ENCODE measurements at places on chromosomes 2 and 18. TPM values are rescaled to one million over a fixed set of nuclear protein-coding genes. Genes with fewer than 3 reads are reported as not detected.

DNA sequence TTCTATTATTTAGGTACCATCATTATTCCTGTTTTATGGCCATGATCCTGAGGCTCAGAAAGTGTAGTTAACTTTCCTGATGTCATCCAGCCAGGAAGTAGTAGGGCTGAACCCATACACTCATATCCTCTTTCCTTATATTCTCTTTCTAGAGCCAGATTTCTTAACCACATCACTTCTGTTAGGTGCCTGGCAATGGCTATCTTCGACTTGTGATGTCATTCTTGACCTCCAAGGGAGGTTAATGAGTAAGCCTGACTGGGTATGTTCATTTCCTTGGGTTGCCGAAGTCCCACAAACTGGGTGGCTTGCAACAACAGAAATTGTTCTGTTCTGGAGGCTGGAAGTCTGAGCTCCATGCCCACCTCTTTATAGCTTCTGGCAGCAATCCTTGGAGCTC lies 43.4 kb downstream of the ITGB6 start:
- no peak for DNase-seq

DNA sequence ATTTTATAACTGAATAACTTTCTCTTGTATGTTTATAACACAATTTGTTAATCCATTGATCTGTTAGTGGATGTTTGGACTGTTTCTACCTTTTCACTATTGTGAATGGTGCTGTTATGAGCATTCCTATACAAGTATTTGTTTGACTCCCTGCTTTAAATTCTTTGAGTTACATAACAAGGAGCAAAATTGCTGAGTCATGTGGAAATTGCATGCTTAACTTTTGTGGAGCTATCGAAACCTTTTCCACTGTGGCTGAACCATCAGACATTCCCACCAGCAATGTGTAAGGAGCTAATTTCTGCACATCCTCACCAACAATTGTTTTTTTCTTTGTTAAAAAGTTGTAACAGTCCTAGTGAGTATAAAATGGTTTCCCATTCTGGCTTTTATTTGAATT lies 415.5 kb downstream of the CBLN2 start:
- DNase-seq: no peak

The C2orf78 gene
- not detected for total RNA-seq

The TGFA gene
- total RNA-seq: 2.5 TPM

All from activated T-cell treated with anti-CD3 and anti-CD28 coated beads, Interleukin-2, amount 50 U/mL, for 72 hours (primary cell).